ENCODE measurements at places on chromosomes 13 and 19.

GRCh38 chr19:44002566-44003460 is at the start of gene ZNF230:
ZNF230 (plus strand) TSS chr19:44002957; CDS start chr19:44007079, 4,122 bp downstream.
- peak; percentile 97 for DNase-seq

- DNase-seq = no peak
Measured at GRCh38 chr19:13960863-13961784, 8.8 kb downstream of the DCAF15 start.

DNA sequence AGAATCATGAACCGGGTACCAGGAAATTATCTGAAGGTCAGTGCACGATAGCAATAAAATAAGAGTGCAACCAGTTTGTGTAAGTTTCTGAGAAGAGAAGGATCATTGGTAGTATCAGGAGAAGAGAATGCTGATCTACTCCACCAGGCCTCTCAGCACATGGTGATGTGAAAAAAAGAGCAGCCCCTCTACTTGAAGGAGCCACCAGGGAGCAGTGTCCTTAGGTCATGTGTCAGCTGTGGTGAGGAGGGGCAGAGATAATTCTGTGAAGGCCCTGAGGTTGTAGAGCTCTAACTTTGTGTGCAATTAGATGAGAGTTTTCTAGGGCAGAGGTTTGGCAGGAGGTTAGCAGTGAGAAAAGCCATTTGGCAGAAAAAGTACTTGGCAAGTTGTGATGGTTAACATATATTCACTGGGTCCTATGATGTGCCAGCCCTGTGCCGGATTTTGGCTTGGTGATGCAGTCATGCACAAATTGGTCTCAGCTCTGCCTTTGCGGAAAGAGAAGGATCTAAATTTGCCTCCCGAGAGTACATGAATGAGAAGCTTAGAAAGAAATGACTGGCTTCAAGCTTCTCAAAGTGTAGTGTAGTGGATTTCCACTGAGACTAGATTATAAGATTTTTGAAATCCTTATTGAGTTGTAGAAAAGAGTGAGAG is 19.2 kb upstream of the ZC3H13 start:
- DNase-seq = no peak

GRCh38 chr13:37918116-37918714 is 48.6 kb upstream of the TRPC4 start:
- no peak for DNase-seq

DNA sequence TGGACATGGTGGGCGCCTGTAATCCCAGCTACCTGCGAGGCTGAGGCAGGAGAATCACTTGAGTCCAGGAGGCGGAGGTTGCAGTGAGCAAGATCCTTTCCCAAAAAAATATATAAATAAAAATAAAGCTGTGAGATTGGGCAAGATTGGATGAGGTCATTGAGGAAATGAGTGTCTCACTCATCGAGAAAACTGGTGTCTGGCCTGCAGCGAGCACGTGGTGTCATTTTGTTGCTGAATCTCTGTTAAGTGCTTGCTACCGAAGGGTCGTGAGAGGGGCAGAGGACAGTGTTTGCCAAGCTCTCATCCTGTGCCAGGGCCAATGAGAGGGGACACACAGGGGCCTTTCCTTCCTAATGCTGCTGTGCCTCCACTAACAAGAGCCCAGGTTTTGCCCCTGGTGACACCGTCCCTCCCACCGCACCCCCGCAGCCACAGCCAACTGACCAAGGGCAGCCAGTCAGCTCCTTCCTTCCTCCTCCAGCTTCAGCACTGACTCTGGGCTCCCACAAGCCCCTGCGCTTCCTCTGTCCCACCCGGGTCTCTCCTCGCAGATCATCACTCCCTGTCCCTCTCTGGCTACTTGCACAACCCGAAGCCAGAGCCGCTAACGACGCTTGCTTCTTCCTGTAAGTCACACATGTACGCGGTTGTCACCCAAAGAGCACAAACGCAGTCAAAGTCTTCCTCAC is 3.2 kb downstream of the POLD1 start:
- no peak for DNase-seq

DNA sequence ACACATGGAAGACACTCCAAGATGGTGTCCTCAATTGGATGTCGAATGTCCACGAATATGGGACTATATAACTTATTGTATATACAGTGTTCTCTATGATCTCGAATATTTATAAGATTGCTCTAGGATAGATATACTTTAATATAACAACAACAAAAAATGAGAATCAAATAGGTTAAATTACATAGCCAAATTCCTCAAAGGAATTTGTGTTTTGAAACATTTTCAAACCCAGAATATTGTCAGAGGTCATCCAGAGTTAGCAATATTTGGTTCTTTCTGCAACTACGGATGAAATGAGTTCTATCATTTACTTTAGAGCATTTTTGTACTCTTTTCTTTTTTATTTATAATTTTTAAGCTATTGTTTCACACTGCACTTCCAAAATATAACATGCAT is 857.8 kb downstream of the GPC5 start:
- DNase-seq = no peak

- no peak for DNase-seq
Measured at GRCh38 chr19:4700693-4700970, 23.0 kb downstream of the DPP9 start.

GRCh38 chr19:33825556-33825955 is 28.9 kb downstream of the KCTD15 start:
- DNase-seq = no peak

DNA sequence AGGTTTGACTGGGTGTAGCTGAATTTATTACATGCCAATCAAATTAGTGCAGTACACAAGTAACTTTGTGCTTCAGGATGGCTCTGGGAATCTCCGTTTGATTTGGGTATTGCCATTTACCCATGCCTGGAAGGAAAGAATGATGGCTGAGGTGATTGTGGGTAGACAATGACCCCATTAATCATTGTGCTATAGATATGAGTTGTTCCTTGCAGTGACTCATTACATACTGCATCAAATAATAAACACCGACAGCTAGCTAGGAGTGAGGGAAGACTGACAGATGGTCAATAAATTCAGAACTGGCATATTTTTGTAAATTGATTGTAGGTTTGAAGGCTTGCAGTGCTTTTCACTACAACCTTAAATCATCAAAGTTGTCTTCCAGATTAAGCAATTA is 1069.5 kb downstream of the DIAPH3 start:
- DNase-seq = no peak

DNA sequence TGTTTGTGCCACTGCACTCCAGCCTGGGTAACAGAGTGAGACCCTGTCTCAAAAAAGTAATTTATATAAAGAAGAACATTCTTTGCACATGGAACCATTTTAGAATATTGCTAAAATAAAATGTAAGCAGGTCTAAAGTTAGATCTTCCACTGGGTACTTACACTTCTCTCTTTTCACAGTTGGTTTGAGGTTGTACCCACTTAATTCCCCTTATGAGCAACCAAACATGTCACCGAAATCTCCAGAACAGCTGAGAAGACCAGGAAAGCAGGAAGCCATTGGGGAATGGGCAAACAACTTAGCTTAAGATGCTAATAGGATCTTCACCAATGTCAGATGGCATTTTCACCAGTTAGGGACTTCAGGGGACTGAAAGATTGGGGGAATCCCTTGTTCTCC is 18.8 kb downstream of the NLRP4 start:
- DNase-seq = no peak

- DNase-seq = no peak
Measured at GRCh38 chr19:36060430-36060829, 5.7 kb downstream of the WDR62 start.

DNA sequence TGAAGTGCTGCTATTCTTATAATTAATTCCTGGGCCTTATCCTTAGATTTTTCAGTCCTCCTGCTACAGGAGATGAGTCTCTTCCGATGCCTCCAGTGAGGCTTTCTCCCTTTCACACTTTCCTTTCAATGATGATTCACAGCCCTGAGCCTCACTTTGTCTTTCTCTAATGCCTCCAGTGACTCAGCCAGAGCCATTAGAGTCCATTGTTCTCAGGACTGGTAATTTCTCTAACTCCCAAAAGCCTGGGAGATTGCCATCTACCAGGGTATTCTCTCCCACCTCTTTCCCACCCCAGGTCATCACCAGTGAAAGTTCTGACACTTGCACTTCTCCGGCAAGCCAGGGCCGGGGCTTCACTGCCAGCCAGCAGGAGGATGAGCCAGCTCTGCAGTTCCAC is 49.6 kb upstream of the ARGLU1 start:
- no peak for DNase-seq

GRCh38 chr13:52806029-52806428 is 42.4 kb downstream of the PCDH8 start:
- DNase-seq = no peak

- DNase-seq = no peak
Measured at GRCh38 chr13:66003558-66003957, 1226.6 kb downstream of the PCDH9 start.

GRCh38 chr19:40279120-40279551 is 6.0 kb downstream of the AKT2 start:
- DNase-seq = no peak

Data from SHP77 (cell line).